Stimulated activated CD4-positive, alpha-beta T cell treated with anti-CD3 and anti-CD28 coated beads, TNF-alpha, amount 100 ng/mL, for 48 hours (primary cell): ENCODE measurements at places on chromosomes 7 and 10.

DNA sequence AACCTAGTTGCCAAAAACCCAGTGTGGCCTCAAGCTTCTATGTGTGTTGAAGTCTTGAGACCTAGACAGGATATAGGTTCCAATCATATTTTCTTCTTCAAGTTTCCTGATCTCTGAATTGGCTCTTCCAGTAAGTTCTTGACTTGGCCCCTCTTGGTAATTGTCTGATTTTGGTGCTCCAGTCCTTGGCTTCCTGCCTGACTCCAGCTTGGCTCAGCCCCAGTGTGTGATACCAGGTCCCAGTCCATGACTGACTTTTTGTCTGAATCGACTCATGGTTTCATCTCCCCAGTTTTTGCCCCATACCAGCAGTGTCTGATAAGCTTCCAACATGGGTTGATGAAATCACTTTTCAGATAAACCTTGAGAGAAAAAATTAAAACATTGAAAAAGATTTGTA is 72.3 kb downstream of the FAS start:
- DNase-seq = no peak

DNA sequence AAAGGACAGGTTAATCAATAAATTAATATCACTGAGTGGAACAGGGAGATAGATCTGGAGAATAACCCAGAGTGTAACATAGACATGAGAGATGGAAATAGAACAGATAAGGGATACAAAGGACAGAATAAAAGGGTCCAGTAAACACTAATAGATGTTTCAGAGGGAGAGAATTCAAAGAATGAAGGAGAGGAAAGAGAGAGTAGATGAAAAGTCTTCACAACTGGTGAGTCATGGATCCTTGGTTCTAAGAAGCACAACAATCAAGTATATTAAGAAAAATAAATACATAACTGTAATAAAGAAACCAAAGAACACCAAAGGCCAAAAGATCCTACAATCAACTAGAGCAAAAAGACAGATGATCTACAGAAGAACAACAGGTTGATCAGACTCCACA is 66.3 kb downstream of the BEND7 start:
- no peak for DNase-seq

- no peak for DNase-seq
These were observed 104.3 kb downstream of the CLEC2L start for GRCh38 chr7:139627831-139628230.

DNA sequence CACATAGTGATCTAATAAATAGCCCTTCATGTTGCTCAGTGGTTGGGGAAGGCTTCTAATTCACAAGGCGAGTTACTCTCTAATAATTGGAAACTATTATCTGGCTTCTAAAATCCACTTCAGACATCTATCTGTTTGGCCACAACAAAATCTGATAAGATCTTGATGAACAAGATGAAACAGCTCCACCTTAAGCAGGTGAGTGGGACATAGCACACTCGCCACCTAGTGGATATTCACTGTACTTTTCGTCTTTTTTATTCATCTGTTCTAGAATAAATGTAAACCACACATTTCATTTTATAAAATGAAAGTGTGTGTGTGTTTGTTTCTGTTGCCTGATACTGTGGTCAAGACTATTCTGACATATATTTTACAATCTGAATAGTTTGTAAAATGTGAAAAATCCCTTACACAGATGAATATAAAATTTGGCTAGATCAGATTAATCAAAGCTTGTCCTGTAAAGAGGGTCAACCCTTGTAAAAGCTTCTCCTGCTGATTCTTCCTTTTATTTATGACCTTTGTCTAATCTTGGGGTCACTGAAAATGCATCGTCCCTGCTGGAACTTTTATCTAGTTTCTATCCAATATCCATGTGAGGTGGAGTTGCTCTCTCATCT is 26.5 kb upstream of the CNTNAP2 start:
- DNase-seq = no peak

- DNase-seq = no peak
These were observed 3.9 kb downstream of the DLG5 start for GRCh38 chr10:77922566-77923179.

- DNase-seq = no peak
These were observed 23.4 kb downstream of the FAM107B start for GRCh38 chr10:14751014-14751896.

DNA sequence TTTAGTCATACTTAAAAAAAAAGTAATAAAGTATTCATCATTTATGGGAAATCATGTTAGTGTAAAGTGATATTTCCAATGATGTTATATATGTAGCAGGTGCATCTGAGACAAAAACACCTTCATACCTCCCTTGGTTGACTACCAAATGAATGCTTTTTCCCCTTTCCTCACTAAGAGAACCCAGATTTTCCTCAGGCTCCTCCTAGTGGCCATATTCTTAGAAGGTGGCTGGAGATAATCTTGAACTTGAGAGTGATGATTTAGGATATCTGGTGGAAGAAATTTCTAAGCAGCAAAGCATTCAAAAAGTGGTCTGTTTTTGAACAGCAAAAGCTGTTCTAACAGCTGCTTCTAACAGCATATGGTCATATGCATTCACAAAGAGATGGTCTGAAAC is 16.8 kb upstream of the DNAH11 start:
- no peak for DNase-seq

DNA sequence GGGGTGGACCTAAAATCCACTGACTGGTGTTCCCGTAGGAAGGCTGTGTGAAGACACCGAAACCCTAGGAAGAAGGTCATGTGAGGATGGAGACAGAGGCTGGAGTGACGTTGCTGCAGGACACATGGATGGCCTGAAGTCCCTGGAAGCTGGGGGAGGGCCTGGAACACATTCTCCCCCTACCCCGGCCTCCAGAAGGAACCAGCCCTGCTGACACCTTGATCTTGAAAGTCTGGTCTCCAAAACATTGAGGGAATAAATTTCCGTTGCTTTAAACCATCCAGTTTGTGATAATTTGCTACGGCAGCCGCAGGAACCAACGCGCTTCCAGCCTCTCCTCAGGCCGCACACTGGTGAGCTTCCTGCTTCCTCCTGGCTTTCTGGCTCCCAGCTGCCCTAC is 288.2 kb downstream of the GLRX3 start:
- no peak for DNase-seq

DNA sequence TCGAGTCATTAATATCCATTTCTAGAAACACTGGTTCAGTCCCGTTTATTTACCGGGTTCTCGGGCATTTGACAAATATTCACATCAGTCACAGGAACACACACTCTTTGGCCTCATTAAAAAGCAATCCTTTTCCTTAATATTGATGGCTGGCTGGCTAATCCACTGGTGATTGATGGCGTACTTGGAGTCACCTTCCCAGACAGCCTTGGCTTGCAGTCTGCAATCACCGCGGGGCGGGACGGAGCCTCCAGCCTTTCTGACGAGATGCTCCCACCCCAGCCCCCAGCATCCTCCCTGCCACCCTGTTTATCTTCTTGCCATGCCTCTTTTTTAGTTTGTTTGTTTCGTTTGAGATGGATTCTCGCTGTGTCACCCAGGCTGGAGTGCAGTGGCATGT is 36.6 kb downstream of the SRRM3 start:
- no peak for DNase-seq

- no peak for DNase-seq
These were observed 438.0 kb downstream of the ETV1 start for GRCh38 chr7:13551503-13551902.

- no peak for DNase-seq
These were observed 66.8 kb downstream of the ZNF503 start for GRCh38 chr10:75334720-75335119.

DNA sequence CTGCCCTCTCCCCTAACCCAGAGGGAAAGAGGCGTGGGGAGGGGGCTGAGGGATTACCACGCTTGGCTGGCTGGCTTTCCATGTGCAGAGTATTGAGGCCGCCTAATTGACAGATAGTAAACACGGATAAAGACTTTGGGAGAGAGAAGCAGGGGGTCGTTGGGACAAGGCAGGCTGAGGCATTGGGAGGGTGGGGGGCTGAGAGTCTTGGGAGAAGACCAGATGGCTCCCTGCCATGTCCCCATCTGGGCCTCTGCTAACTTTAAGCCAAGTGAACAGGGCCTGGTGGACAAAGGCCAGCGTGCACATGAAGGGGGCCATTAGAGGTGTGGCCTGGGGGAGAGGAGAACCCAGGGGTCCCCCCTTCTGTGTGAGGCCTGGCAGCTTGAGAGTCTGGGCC is 55.4 kb upstream of the MXI1 start:
- DNase-seq = no peak

DNA sequence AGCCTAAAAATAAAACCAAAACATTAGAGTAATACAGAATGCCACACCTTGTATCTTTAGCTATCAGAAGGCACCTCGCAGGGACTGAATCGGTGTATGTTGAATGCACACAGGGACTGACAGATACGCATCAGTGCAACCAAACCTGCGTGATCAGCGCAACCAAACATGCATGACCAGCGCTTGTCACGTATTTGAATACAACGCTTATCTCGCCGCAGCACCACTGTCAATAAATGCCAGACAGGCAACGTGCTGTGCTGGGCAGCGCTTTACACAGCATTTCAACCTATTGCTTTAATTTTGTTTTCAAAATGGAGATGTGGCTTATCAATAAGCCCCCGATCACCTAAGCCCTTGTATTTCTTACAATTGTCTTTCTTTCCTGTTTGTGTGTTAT is 242.4 kb downstream of the SFMBT2 start:
- DNase-seq = no peak

DNA sequence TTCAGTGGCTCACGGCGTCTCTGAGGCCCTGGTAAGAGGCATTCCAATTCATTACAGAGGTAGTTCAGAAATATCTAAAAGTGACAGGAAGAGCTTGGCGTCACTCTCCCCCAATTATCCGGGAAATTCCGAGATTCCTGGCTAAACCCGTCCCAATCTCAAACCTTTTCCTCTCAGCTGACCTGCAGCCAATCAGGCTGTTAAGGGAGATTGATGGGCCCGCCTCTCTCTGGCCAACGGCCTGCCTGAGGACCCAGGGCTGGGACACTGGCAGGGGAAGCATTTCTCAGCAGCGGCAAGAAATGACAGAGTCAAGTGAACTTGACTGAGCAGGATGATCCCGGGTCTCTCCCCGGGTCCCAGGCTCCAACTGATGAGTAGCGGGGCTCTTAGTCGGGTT is 72.3 kb downstream of the EBF3 start:
- DNase-seq = no peak

GRCh38 chr10:33460505-33461294 is 126.2 kb upstream of the NRP1 start:
- no peak for DNase-seq

- no peak for DNase-seq
These were observed 29.3 kb upstream of the NUB1 start for GRCh38 chr7:151312356-151312755.

- no peak for DNase-seq
These were observed 50.7 kb upstream of the CPXM2 start for GRCh38 chr10:123942114-123942861.

DNA sequence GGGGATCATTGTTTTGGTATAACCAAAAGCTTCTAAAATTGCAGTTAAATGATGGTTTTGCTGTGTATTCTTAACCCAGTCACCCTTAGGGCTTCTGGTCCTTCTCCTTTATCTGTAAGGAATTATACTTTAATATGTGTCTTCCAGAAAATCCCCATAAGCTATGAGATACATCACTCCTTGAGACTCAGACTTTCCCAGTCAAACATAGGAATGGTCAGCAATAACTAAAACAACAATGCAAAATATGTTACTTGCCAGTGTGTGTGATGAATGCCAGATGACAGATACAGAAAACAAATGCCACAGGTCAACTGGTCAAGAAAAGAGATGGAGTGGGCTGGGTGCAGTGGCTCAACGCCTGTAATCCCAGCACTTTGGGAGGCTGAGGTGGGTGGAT is 10.1 kb downstream of the ADD3 start:
- no peak for DNase-seq

- no peak for DNase-seq
These were observed 237.9 kb downstream of the MGMT start for GRCh38 chr10:129704786-129705525.

DNA sequence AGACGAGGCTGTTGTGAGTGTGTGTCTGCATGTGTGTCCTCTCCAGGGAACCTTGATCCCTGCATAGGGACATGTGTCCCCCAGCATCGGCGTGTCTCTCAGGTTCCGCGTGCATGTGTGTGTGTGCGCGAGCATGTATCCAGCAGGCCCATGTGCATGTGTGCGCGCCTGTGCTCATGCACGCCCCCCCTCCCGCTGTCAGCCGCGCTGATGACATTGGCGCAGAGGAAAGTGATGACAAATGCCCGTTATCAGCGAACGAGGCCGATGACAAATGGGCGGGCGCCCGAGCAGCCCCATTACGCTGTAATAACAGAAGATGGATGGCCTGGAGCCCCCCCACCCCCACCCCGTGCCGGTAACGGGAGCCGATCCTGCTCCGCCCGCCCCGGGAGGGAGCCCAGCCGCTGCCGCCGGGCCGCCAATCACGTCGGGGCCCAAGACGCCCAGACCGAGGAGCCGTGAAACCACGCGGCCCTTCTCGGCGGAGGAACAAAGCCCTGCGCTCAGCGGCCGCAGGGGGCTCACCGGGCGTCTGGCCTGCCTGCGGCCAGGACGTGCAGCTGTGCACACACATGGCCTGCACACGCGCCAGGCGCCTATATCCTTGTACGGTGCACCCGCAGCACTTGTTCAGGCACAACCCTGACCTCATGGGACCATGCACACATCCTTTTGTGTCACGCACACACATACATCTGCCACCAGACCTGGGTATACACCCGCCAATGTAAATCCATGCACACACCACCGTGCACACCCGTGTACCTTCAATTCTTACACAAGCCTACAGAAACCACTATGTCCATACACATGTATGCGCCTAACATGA is 21.5 kb downstream of the POLL start:
- no peak for DNase-seq

DNA sequence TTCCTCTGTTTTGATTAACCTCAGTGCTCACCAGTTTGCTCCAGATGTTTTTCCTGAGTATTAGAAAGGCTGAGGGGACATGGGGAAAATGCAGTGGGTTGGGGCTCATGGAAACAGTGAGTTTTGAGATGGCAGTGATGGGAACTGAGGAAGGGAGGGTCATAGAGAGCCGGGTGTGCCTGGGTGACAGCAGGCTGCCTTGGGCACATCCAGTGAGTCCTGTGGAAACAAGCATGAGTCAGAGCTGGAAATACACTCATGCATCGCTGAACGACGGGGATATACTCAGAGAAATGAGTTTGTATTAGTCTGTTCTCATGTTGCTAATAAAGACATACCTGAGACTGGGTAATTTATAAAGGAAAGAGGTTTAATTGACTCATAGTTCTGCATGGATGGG is 202.2 kb downstream of the TMEM178B start:
- DNase-seq = no peak

DNA sequence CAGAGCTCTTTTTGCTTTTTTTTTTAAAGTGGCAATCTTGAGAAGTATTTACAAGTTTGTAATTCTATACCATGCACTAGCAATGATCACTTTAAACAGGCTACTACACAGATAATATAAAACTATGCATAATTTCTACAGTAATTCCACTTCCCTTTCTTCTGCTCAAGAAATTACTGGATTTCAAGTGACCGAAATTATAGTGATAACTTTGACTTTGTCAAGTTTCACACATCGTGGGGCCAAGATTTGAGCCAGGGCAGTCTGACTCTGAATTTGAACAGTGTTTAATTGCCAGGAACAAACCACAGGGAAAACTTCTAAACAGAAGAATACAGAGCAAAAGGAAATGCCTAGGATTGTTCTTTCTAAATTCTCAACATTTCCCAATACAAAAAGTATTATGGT is 288.3 kb upstream of the MKLN1 start:
- no peak for DNase-seq

- DNase-seq = no peak
These were observed 63.2 kb upstream of the PODXL start for GRCh38 chr7:131619336-131620305.

- DNase-seq = no peak
These were observed 186.7 kb downstream of the CHCHD3 start for GRCh38 chr7:132895231-132895630.

- DNase-seq = no peak
These were observed 11.5 kb upstream of the SVOPL start for GRCh38 chr7:138712652-138713051.

- no peak for DNase-seq
These were observed 12.5 kb upstream of the CFAP69 start for GRCh38 chr7:90232430-90232829.
